Activated effector memory CD4-positive, alpha-beta T cell treated with anti-CD3 and anti-CD28 coated beads, Interleukin-2, amount 50 U/mL, for 16 hours (primary cell): ENCODE measurements at places on chromosomes 7 and 10.
A peak's percentile ranks its signal among the peaks of the same experiment; 100 is the strongest.

- DNase-seq: no peak
Measured at GRCh38 chr10:117350909-117351308, 24.3 kb downstream of the PDZD8 start.

DNA sequence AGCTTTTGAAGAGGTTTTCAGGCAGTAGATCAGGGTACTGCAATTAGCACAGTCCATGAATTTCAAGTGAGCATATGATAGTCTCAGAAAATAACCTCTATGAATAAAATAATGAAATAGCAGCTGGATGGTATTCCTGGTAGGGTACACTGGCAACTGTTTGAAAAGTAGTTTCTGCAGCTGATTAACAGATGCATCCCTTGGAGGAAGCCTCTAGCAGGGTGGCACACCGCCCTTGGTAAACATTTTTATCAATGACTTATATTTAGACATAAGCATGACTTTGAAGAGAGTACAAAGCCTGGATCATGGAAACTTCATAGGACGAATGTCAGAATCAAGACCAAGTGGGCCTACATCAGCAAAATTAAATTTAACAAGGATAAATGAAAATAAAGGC lies 26.8 kb downstream of the WNT16 start:
- no peak for DNase-seq

- DNase-seq: no peak
Measured at GRCh38 chr10:20785174-20785573, 111.9 kb downstream of the NEBL start.

GRCh38 chr10:105017116-105017515 lies 376.0 kb downstream of the SORCS3 start:
- DNase-seq: no peak

DNA sequence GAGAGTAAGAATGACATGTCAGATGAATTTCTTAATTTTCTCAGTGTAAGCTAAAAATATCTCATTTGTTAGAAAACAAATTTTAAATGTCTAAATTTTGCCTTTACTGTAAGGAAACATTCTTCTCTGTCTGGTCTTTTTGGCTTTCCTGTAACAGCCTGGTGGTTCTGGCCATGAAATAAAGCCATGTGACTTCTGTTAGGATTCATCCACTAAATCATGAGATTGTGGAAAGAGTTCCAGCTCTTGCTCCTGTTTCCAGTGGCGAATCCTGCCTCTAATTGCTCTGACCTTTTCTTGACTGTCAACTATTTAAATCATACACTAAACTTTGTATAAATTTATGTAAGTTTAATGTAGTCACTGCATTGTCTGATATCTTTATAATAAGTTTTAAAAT lies 398.5 kb upstream of the AKR1E2 start:
- DNase-seq: no peak

DNA sequence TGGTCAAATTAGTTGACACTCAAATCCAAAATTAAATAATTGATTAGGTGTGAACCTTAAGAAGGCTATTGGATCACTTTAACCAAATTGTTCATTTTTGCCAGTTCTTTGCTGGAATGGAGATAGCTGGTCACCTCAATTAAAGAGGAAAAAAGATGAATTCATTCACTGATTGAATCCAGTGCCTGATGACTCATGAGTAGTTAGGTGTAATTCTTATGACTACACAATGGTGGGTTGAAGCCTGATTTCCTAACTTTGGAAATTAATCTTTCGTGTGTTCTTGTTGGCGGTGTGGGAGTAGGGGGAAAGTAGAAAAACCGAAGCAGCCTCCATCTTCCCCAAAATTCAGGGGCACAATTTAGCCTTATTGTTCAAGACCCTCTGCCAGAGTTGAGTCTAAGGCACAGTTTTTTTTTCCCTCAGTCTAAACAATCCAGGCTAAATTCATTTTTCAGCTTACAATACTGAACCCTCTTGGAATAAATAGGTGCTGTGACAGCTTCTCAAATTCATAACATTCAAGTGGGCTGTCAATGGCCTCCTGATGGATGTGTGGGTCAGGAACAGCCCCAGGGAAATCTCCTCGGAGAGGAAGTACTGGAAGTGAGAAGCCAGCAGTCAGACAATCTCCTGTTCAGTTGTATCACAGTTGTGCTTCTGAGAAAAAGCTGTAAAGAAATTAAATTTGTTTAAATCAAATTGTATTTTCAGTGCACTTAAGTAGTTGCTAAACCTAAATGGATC lies 356.6 kb downstream of the BBS9 start:
- DNase-seq: no peak

- DNase-seq: no peak
Measured at GRCh38 chr7:16774294-16774693, 20.7 kb downstream of the TSPAN13 start.

- no peak for DNase-seq
Measured at GRCh38 chr7:4123346-4123745, 558.7 kb upstream of the FOXK1 start.

GRCh38 chr10:113493195-113493594 lies 59.7 kb upstream of the HABP2 start:
- DNase-seq: no peak

DNA sequence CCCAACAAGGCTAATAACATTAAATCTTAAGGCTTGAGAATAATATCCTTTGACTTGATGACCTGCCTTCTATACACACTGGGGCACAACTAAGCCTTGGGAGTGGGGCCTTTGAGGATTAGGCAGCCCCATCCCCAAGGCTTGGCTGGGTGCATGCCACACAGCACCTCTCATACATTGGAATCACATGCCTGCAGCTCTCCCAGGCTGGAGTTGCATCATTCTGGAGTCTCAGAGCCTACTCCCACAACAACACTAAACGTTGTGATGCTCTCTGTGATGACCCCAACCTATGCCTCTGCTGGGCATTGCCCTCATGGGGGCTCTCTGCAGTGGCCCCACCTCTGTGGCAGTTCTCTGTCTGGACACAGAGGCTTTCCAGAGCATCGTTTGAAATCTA lies 31.9 kb upstream of the SGCE start:
- DNase-seq: no peak

DNA sequence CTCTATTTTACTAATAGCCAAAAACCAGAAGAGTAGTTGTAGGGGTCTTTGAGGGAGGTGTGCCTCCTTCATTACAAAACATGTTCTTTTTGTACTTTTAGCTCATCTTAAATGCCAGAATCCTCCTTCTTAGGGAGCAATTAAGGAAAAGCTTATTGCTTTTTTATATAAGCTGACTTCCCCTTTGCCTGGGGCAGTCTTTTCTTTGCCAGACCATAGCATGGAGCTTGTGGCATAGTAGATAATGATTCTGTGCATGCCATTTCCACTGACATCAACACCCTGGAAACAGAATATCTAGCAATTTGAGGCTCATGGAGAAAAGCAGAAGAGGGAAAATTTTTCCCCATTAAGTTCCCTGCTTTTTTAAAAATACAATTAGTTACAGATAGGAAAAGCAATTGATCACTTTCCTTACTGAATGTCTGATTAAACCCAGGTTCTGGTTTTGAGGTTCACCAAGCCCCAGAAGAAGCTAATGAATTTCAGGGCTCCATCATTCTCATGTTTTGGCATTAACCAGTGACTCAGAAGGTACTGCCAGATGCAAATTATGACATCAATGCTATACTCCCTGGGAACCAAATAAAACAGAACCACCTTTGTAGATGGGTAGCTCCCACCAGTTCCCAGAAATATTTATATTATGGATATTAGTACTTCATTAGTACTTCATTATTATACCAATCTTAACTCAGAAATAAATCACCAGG lies 410.6 kb downstream of the KCNMA1 start:
- DNase-seq: no peak

GRCh38 chr10:51075043-51075872 lies 971 bp downstream of the PRKG1 start:
- no peak for DNase-seq

DNA sequence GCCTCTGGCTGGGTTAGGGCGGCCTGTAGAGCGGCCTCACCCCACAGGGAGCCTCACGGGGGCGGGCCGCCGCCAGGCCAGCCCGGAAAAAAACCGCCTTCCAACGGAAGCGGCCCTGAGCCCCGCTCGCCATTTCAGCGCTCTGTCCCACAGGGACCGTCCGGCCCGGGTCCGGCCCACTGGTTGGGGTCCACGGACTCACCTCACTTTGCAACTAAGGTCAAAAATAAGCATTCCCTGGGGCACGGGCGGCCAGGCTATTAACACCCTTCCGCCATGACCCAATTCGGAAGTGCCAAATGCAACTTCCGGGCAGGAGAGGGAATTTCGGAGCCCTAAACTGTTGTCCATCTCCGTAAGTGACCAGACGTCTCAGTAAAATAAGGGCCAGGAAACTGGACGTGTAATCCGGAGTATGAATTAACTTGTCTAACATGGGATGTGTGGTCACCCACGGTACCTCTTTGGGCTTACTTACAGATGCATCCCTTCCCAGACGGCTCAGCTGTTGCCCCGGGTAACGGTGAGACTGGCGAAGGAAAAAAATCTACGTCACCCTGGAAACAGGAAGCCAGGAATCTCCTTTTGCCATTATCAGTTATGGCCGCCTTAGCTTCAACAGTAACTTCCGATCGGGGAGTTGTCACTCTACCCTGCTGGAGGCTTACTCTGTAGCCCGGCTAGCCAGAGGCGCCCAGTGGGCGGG lies at the start of gene BBIP1:
Gene BBIP1, minus strand, starts transcription at position 538 of the 706 bp plus-strand sequence. CDS start 1,023 bp downstream, outside the sequence.
- DNase-seq: no peak

DNA sequence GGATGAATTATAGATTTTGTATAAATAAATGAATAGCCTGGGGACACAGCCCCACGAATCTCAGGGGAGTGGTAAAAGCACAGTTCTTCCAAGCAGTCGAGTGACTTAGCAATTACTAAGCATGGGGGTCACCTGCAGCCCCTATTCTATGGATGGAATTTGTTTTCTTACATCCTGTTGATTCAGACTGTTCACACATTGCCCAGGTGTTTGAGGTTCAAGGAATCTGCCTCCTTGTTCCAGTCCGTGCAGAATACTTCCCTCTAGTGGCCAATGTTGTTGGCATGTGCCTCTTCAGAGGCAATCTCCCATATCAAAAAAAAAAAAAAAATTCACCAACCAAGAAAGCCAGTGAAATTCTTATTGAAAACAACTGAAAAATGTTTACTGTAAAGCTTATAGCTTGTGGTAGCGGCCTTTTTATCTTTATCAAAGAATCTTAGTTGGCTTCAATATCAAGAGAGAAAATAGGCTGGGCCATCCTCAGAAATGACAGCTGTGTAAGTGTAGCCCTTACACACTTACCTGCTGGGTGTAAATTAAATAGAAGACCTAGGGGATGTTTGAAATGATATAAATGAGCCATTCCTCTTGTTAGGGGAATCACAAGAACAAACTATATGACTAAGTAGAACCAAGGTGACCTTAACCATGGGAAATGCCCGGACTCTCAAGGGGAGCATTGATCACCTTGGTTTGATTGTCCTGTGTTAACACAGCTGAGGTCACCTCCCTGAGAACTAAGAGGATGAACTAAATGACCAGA lies 7.8 kb downstream of the LIPM start:
- peak; percentile 66 for DNase-seq

- DNase-seq: no peak
Measured at GRCh38 chr7:84331616-84332015, 137.0 kb upstream of the SEMA3A start.

DNA sequence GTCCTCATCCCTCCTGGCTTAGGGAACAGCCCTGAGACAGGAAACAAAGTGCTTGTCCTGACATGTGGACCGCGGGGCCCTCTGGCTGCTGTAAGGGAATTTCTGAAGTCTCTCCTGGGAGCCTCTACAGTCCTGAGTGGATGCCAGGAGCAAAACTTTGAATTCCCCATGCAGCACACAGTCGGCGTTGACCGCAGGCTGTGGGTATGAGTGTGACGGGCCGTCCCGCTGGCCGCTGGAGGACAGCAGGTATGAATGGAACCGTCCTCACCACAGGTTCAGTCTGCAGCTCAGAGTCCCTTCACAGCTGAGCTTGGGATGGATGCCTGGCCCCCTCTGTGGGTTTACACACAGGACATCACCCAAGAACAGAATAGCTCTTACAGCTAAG lies 94.9 kb downstream of the GPR26 start:
- no peak for DNase-seq

GRCh38 chr10:12757351-12757750 lies 244.2 kb downstream of the CCDC3 start:
- no peak for DNase-seq

DNA sequence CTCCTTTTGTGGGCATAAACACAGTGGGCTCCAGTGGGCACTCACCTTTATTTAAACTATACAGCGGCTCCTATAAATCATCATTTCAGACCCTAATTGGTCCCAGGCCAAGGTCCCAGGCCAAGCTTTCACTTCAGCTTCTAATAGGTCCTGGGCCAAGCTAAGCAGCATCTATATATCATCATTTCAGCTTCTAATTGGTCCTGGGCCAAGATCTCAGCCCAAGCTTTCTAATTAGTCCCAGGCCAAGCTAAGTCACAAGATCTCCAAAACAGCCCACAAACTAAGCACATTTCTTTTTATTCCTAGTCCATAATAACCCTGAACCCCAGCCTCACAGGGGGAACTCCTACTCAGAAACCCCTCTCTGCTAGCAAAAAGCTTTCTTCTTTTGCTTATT lies 47.1 kb downstream of the ZNF680 start:
- no peak for DNase-seq

GRCh38 chr7:79529214-79529880 lies 75.9 kb upstream of the MAGI2 start:
- no peak for DNase-seq

- DNase-seq: no peak
Measured at GRCh38 chr10:30968711-30969110, 63.0 kb downstream of the ZNF438 start.
